ENCODE measurements at places on chromosomes 2 and 18. TPM values are rescaled to one million over a fixed set of nuclear protein-coding genes. Genes with fewer than 3 reads are reported as not detected.

The CFAP53 gene
- total RNA-seq, result 0.56 TPM

The CASP10 gene
- total RNA-seq, result 49.6 TPM

The REG3G gene
- total RNA-seq, result not detected

The CIDEA gene
- total RNA-seq, result not detected

- H3K4me3 ChIP-seq, result no peak overlapping the region
- no peak for DNase-seq
- H3K36me3 ChIP-seq, result no peaks in the 10 kb centered on the region
- H3K27ac ChIP-seq, result no peak overlapping the region
- H3K27me3 ChIP-seq, result no peaks in the 10 kb centered on the region
- peaks cover 33% of the 10 kb centered on the region for H3K4me1 ChIP-seq
Measured at GRCh38 chr2:108586631-108587030, 52.4 kb downstream of the LIMS1 start.

DNA sequence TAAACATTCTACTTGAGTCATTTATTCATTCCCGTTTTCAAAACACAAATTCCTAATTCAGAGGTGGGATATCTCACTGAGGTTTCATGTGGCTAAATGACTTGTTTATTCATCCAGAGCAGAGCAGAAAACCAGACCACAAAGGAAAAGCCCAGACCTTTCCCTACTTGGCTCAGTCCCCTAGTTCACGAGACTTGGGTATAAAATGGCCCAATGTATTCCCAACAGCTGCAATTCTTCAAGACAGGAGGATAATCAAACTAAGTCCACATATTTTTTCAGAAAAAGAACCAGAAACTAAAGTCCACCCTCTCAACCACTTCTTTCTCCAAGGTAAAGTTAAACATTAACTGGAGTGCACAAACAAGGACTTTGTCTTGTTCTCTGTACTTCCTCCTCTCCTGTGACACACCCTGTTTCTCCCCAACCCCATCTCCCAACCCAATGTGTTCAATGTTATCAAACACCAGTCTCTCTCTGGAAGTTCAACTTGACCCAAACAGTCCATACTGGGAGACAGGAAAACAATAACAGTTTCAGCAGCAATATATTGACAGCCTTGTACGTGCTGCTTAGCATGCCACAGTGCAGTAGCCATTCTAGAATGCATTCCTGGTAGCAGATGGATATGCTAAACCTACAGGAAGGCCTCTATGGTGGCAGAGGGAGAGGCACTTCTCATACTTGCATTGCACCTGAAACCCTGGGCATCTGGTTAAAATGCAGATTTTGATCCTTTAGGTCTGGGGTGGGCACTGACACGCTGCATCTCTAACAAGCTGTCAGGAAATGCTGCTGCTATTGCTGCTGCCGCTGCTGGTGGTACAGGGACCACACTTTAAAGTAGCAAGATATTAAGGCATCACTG is 110.7 kb downstream of the INO80D start:
- no peak overlapping the region for H3K27ac ChIP-seq
- H3K36me3 ChIP-seq, result no peaks in the 10 kb centered on the region
- no peak for DNase-seq
- no peak overlapping the region for H3K4me3 ChIP-seq
- H3K4me1 ChIP-seq, result no peaks in the 10 kb centered on the region

DNA sequence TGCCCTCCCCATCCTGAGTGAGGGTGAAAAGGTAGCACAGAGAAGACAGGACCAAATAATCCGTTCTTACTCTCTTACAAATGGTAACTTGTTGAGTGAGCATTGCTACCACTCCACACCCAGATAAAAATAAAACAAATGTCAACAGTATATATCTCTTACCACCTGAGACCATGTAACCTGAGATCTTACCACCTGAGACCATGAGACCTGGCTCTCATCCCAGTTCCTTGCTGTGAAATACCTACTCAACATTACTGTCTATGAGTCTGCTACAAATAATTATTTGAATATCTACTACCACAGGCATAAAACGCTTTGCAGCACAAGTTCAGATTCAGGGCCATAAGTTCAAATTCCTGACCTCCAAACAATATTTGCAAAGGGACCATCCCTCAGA is 234.7 kb downstream of the C1D start:
- no peaks in the 10 kb centered on the region for H3K27me3 ChIP-seq
- H3K36me3 ChIP-seq, result no peaks in the 10 kb centered on the region
- no peak for DNase-seq
- H3K4me3 ChIP-seq, result no peak overlapping the region

- no peak overlapping the region for H3K4me3 ChIP-seq
- H3K36me3 ChIP-seq, result no peaks in the 10 kb centered on the region
- DNase-seq, result no peak
- H3K27me3 ChIP-seq, result peaks cover 14% of the 10 kb centered on the region
Measured at GRCh38 chr2:71060871-71061270, 7.6 kb upstream of the NAGK start.

GRCh38 chr2:86105969-86106945 is at the start of gene PTCD3:
Gene PTCD3, plus strand, starts transcription at chr2:86106235. Its CDS starts 13 bp downstream, at chr2:86106248.
- no peaks in the 10 kb centered on the region for H3K27me3 ChIP-seq
- H3K4me1 ChIP-seq, result peaks cover 51% of the 10 kb centered on the region
- H3K36me3 ChIP-seq, result peaks cover 51% of the 10 kb centered on the region
- H3K4me3 ChIP-seq, result peak within 1 kb of the TSS; percentile 84

DNA sequence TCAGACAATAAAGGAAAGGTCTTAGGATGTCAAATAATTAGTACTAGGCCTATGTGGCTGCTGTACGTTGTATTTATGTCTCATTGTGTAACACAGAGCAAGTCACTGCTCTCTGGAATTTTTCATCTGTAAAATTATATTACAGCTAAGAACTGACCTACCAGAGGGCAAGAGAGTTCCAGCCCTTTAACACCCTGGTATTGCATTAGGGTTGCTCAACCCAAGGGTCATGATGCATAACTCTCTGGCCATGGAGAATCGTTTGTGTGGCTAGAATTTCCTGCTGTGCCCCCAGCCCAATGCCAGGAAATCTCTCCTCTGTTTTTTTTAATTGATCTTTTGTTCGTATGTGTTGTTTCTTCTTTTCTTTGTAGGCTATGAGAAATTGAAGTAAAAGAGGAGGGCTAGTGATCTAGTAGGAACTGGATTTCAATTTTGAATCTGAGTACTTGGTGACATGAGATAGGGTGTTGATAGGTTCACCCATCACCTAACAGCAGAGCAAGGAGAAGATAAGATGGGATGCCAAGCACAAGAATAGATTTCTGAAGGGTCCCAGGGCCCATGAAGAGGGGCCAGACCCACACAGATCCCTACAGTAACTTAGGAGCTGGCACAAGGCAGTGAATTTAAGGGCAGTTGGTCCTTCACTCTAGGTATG is 571.2 kb upstream of the TNP1 start:
- H3K36me3 ChIP-seq, result no peaks in the 10 kb centered on the region
- peaks cover 14% of the 10 kb centered on the region for H3K4me1 ChIP-seq
- H3K27me3 ChIP-seq, result no peaks in the 10 kb centered on the region
- no peak overlapping the region for H3K27ac ChIP-seq
- no peak for DNase-seq

GRCh38 chr2:42568401-42569115 is at the start of gene MTA3:
Gene MTA3, plus strand, starts transcription at chr2:42568632. Its CDS starts 114 bp downstream, at chr2:42568746.
- DNase-seq, result peak; percentile 65
- H3K27ac ChIP-seq, result peak within 1 kb of the TSS; percentile 96
- peak within 1 kb of the TSS; percentile 82 for H3K4me3 ChIP-seq
- H3K36me3 ChIP-seq, result peaks cover 14% of the 10 kb centered on the region

DNA sequence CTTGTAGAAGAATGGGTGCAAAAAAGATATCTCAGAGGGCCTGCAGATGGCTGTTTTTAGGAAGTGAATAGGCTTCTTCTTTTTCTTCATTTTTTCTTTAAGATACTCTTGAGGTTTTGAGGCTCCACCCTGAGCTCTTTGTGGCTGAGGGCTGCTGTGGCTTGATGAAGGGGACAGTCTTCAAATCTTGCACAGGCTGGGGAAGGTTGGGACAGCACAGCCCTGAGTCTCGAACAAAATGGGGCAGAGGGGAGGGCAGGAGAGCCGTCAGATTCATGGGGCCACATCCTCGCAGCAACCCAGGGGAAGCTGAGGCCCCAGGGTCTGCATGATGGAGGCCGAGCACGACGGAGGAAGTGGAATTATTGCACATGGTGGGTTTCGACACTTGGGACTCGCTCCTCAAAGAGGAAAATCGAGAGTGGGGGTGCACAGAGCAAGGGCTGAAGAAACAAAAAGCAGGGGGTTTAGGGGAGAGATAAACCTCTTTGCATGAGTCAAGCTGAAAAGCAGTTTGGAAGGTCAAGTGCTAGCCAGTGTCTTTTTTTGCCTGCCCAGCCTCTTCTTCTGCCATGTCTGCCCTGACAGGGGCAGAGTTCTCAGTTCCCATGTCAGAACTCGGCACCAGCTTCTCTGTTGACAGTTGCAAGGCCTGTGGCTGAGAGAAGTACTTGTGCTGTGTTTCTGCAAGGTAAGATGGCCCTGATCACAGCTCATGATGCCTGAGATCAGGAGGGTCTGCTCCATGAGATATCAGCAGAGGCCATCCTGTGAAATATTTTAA is 19.5 kb downstream of the INPP4A start:
- H3K27ac ChIP-seq, result peak overlapping the region; percentile 97
- no peaks in the 10 kb centered on the region for H3K27me3 ChIP-seq
- peaks cover 56% of the 10 kb centered on the region for H3K36me3 ChIP-seq
- peak; percentile 72 for DNase-seq
- peak overlapping the region; percentile 73 for H3K4me3 ChIP-seq

DNA sequence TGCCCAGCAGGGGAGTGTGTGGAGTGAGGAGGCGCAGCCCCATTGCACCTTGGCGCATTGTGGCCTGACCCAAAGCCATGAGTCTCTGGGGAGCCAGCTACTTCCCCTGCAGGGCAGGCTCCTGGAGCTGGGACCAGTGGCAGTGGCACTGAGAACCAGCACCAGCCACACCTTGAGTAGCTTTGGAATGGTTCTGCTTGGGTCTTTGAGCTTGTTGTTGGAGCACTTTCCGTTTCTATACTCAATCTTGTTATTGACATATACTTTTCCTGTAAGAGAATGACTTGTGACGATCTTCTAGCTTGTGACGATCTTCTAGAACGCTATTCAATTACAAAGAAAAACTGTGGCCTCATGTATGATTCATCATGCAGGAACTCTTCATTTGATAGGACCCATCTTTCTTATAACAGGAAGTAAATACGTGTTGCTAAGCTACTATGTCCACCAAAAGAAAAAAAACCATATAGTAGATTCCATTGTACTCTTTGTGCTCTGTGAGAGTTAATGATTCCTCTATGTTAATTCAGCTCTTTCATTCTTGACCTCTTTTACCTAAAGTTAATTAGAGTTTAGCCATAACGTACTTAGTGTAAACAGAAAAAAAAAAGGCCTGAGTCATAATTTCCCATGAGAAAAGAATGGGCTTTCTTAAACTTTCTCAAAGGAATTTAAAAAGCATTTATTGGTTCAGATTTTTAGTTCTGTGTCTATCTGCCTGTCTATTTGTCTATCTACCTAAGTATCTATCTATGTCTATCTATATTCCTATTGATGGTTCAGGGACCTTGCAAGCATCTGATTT is 113.1 kb downstream of the GATA6 start:
- H3K36me3 ChIP-seq, result no peaks in the 10 kb centered on the region
- H3K27me3 ChIP-seq, result peaks cover 2% of the 10 kb centered on the region
- no peak overlapping the region for H3K4me3 ChIP-seq
- DNase-seq, result no peak
- no peaks in the 10 kb centered on the region for H3K4me1 ChIP-seq

DNA sequence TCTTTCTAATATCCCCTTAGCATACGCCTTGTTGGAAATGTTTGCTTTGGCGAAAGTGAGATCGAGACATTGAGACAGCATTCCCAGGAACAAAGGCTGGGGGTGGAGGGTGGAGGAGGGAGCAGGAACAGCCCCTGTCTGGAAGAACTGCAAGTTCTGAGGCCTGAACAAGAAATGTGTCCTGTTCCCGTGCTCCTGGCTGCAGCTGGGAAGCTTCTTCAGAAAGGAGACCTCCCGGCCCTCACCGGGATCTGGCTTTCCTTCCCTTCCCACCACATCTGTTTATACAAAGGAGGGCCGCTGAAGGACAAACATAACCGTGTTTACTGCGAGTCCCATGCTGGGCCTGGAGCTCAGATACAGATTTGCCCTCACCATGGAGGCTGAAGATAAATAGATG is 35.9 kb downstream of the AFF3 start:
- peaks cover 24% of the 10 kb centered on the region for H3K27me3 ChIP-seq
- DNase-seq, result no peak
- H3K27ac ChIP-seq, result no peak overlapping the region
- no peak overlapping the region for H3K4me3 ChIP-seq
- H3K4me1 ChIP-seq, result peaks cover 10% of the 10 kb centered on the region

DNA sequence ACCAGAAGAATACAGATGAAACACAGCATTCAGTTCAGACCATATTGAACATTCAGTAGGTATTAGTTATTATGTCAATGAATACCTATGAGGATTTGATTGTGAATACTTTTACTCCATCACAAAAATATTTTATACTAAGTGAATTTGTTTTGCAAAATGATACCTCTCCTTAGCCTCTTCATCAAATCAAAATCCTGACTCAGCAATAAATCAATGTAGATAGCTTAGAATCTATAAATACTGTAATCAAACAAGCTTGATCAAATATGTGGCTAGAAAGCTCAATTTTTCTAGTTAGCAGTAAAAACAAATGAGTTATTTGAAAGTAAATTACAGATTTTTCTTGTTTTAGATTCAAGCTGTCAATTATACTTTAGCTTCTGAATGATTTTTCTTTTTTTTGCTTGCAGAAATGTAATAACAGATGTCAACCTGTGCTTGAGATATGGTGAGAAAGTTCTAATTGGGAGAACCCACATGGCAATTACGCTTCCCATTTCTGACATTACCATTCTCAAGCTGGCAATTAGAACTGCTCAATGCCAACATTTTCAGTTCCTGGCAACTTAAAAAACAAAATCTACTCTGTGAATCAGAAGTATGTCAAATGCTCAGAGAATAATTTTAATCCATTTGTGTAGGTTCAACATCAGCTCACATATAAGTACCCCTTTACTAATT is 109.6 kb downstream of the PRELID3A start:
- no peaks in the 10 kb centered on the region for H3K36me3 ChIP-seq
- DNase-seq, result no peak
- no peak overlapping the region for H3K4me3 ChIP-seq
- H3K27ac ChIP-seq, result no peak overlapping the region
- H3K4me1 ChIP-seq, result no peaks in the 10 kb centered on the region
- peaks cover 12% of the 10 kb centered on the region for H3K27me3 ChIP-seq

GRCh38 chr2:168371273-168372019 is 84.6 kb upstream of the CERS6 start:
- H3K27ac ChIP-seq, result no peak overlapping the region
- peaks cover 2% of the 10 kb centered on the region for H3K27me3 ChIP-seq
- peaks cover 10% of the 10 kb centered on the region for H3K4me1 ChIP-seq
- DNase-seq, result no peak

DNA sequence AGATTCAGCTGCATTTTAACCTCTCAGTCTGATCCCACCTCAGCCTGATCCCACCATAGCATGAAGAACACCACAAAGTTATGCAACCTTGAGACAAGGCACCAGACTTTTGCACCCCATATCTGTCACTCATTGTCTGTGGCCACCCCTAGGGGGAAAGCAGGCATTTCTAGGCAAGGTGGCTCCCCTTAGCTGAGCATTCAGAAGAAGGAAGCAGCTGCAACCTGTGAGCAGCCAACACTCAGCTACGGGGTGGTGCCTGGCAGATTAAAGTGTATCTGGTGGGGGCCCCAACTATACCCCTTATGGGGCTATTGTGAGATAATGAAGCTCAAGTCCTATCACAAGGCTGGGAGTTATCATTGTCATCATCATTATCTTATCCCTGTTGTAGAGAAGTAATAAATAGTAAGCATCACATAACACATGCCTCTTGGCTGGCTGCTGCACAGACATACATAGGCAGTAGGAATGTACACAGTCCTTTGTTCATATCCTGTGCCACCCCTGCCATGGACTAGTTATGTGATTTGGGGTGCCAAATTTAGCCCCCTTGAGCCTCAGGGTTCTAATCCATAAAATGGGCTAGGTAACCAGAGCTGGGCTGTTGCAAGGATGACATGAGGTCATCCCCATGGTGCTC is 20.6 kb upstream of the TMEM163 start:
- H3K27me3 ChIP-seq, result peaks cover 14% of the 10 kb centered on the region
- no peaks in the 10 kb centered on the region for H3K36me3 ChIP-seq
- no peak for DNase-seq
- no peak overlapping the region for H3K27ac ChIP-seq
- H3K4me1 ChIP-seq, result no peaks in the 10 kb centered on the region

All from activated CD4-positive, alpha-beta T cell treated with anti-CD3 and anti-CD28 coated beads, Interleukin-2, amount 10 ng/mL, durations not matched to agents 7 days and 5 days (primary cell).